MM.1S (cell line): ENCODE measurements at places on chromosomes 1 and 21.

- H3K27me3 ChIP-seq = no peaks in the 10 kb centered on the region
- no peak for DNase-seq
- H3K27ac ChIP-seq = no peak overlapping the region
Observed at GRCh38 chr1:70820396-70820795, 227.2 kb downstream of the PTGER3 start.

- no peak overlapping the region for H3K4me3 ChIP-seq
- H3K27ac ChIP-seq = no peak overlapping the region
- peaks cover 27% of the 10 kb centered on the region for H3K4me1 ChIP-seq
- H3K27me3 ChIP-seq = no peaks in the 10 kb centered on the region
Observed at GRCh38 chr1:248807067-248807737, 18.5 kb downstream of the SH3BP5L start.

- DNase-seq = no peak
- H3K4me3 ChIP-seq = no peak overlapping the region
- peaks cover 78% of the 10 kb centered on the region for H3K4me1 ChIP-seq
Observed at GRCh38 chr1:111218701-111219556, 8.6 kb upstream of the CHI3L2 start.

- H3K36me3 ChIP-seq = no peaks in the 10 kb centered on the region
- no peak overlapping the region for H3K4me3 ChIP-seq
- H3K4me1 ChIP-seq = no peaks in the 10 kb centered on the region
- no peak overlapping the region for H3K27ac ChIP-seq
- no peaks in the 10 kb centered on the region for H3K27me3 ChIP-seq
Observed at GRCh38 chr1:59248758-59249157, 48.1 kb upstream of the FGGY start.

GRCh38 chr1:246785494-246786111 lies 61.4 kb downstream of the SCCPDH start:
- H3K27ac ChIP-seq = no peak overlapping the region
- DNase-seq = no peak
- H3K27me3 ChIP-seq = no peaks in the 10 kb centered on the region
- no peaks in the 10 kb centered on the region for H3K4me1 ChIP-seq
- H3K36me3 ChIP-seq = no peaks in the 10 kb centered on the region

DNA sequence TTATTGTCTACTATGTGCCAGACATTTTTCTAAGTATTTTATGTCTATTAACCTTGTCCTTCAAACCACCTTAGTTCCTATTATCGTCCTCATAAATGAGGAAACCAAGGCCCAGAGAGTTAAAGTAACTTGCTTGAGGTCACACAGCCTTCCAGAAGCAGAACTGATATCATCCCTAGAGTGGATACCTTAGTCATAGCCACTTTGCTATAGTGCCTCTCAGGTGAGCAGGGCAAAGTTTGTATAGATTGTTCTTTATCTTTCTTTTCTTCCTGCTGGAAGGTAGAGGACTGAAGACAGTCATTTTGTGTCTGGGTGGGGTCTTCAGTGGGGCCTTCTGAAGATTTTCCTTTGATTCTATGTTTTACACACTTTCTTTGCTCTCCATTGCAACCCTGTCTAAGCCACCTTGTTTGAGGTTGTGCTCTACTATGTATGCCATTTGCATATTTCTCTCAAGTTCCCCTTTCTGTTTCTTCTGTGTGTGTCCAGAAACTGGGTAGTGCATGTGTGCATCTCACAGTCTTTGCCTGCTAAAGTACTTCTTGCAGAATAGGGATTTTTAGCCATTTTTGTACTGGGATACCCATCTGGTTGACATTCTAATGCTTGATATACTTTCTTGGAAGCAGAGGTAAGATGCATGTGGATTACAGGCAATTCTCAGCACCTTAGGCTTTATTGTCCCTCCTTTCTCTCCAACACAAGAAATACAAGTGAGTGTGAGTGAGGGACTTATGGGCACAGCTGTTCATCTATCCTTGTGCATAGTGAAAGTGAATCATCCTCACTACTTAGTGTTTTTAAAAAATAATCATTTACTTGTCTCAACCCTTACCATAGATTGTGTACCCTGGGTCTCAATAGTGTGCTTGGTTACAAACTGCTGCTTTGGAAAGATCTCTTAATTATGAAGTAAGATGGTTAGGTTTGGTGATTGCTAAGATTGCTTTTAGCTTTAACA lies 207.6 kb upstream of the HMCN1 start:
- DNase-seq = no peak
- no peaks in the 10 kb centered on the region for H3K4me1 ChIP-seq
- H3K4me3 ChIP-seq = no peak overlapping the region
- H3K27me3 ChIP-seq = no peaks in the 10 kb centered on the region

- H3K4me3 ChIP-seq = no peak overlapping the region
- H3K27me3 ChIP-seq = no peaks in the 10 kb centered on the region
- H3K27ac ChIP-seq = no peak overlapping the region
- DNase-seq = no peak
- no peaks in the 10 kb centered on the region for H3K36me3 ChIP-seq
- H3K4me1 ChIP-seq = no peaks in the 10 kb centered on the region
Observed at GRCh38 chr1:10508511-10508951, 33.8 kb downstream of the PEX14 start.

GRCh38 chr1:151563376-151563775 lies 23.3 kb downstream of the TUFT1 start:
- no peak overlapping the region for H3K4me3 ChIP-seq
- H3K27ac ChIP-seq = no peak overlapping the region
- DNase-seq = no peak
- H3K27me3 ChIP-seq = no peaks in the 10 kb centered on the region
- H3K4me1 ChIP-seq = no peaks in the 10 kb centered on the region
